Stimulated activated CD4-positive, alpha-beta T cell treated with anti-CD3 and anti-CD28 coated beads, Interleukin-1b, Interleukin-23, amount 100 ng/mL, for 4 hours (primary cell): ENCODE measurements at places on chromosomes 16 and 17.
A peak's percentile ranks its signal among the peaks of the same experiment; 100 is the strongest.

GRCh38 chr17:8421571-8421970 lies 14.1 kb upstream of the NDEL1 start:
- DNase-seq, result no peak

- no peak for DNase-seq
Observed at GRCh38 chr16:11980136-11980844, 3.8 kb downstream of the SNX29 start.

- DNase-seq, result no peak
Observed at GRCh38 chr16:9077091-9077809, 14.2 kb upstream of the HAPSTR1 start.

DNA sequence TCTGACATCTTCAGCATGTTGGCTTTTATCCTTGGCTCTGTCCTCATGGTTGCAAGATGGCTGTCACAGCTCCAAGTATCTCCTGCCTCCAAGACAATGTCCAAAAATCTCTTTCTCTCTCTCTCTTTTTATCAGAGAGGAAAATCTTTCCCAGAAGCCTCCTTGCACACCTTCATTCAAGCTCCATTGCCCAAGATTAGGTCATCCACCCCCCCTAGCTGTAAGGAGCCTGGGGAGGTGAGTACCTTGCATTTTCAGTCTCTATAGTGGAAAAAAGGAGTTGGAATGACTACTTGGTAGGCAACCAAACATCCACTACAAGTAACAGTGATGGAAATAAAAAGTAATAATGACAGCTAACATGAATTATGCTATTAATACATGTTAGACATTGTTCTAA lies 22.0 kb upstream of the NSMCE1 start:
- no peak for DNase-seq

DNA sequence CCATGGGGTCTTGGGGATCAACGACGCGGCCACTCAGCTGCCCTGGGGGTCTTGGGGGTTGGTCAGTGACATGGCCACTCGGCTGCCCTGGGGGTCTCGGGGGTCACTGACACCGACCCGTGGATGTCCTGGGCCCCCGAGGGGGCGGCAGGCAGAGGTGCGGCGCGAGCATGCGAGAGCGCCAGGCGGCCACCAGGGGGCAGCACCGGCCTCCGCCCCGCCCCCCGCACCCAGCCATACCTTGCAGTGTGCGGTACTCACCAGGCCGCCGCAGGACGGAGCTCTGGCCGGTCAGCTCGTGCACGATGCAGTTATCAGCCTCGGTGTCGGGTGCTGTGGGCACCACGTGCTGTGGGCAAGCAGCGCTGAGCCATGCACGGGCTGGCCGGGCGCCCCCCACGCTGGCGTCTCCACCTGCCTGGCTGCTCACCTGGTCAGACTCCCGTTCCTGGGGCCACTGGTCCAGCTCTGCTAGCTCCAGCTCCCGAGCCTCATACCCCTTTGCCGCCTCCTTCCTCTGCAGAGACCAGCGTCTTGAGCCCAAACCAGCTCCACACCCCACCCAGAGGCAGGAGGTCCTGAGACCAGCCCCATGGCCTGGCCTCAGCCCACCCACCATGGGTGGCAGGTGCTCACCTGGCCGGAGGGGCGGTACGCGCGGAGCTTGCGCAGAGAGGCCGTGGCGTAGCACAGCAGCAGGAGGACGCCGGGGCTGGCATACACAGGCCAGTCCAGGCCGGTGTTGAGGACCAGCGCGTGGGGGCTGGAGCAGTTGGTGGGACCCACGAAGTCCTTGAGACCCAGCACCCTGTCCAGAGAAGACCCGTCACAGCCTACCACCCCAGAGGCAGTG lies 31.2 kb downstream of the CTU2 start:
- DNase-seq, result peak; percentile 63

DNA sequence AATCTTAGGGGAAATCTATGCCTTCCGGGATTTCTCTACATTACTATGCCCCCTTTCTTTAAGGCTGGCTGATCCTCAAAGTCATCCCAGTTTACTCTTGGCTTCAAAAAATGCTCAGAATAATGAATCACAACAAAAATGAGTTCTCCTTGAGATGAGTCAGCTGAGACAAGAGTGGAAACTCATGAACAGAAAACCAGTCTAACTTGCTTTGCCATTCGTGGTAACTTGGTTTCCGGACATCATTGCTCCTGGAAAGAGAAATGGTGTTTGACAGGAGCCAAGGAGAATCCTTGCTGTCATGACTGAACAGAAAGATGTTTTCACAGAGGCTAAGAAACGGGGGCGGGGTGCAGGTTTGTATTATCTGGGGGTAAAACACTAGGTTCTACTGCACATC lies 435.6 kb upstream of the DYNLRB2 start:
- DNase-seq, result no peak

- no peak for DNase-seq
Observed at GRCh38 chr17:77817953-77818352, 140.6 kb upstream of the TNRC6C start.

DNA sequence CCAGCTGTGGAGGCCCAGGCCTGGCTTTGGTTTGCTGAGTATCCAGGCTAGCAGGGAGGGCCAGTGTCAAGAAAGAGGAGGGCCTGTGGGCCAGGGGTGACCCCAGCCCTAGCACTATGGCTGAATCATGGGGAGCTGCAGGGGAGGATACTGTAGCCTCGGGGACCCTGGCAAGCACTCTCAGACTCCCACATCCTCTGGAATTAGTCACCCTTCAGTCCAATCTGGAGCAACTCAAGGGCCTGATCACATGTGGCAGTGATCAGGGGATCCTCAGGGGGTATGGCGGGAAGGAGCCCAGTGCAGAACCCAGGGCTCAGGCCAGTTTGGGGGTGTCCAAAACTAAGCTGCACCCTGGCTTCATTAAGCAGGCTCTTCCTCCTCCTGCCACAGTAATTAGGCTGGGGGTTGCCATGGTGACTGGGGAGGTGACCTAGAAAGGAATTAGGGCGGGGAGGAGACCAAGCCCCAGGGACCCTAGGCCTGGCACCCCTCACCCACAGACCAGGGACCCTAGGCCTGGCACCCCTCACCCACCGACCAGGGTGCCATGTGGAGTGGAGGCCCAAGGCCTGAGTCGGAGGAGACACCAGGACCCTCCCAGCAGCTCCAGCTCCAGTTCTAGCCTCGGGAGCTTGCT lies 5.8 kb downstream of the NLGN2 start:
- DNase-seq, result no peak

GRCh38 chr16:13231365-13231764 lies 330.0 kb downstream of the SHISA9 start:
- no peak for DNase-seq

GRCh38 chr17:43931062-43931571 lies 11.2 kb downstream of the PPY start:
- DNase-seq, result no peak

- DNase-seq, result no peak
Observed at GRCh38 chr16:58753711-58754134, 19.6 kb upstream of the GOT2 start.

- DNase-seq, result no peak
Observed at GRCh38 chr17:50611634-50612033, 23.0 kb upstream of the ABCC3 start.

GRCh38 chr16:87669672-87670071 lies 67.4 kb downstream of the JPH3 start:
- DNase-seq, result no peak

DNA sequence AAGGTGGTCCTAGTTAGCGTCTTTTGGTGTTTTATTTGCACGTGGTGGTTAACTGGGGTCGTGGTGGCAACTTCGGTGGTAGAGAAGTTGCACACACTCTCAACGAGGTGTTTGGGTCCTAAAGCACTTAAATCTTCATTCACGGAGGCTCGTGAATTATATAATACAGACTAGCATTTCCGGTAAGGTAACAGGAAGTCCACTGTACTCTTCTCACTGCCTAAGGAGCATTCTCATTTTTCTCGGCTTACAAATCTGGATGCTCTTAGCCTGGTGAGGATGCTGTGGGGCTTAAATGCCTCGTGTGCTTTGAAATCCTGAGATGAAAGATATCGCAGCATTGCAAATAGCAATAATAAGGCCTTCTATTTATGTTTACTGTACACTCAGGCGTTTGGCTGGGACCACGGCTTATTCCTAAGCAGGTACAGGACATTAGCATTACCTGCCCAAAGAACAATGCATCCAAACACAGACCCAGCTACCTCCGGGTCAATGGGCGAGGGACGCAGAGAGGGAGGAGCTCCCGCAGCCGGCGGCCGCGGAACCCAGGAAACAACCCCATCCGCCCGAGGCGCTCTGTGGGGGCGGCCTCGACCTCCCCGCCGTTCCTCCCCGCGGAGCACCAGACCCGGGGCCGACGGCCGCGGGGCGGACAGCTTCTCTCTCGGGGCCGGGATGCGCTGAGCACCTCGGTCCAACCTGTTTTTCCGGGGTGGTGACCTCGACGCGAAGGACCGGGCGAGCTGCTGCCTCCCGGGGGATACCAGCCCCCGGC lies 856 bp downstream of the DNAJA2 start:
- DNase-seq, result peak; percentile 45

DNA sequence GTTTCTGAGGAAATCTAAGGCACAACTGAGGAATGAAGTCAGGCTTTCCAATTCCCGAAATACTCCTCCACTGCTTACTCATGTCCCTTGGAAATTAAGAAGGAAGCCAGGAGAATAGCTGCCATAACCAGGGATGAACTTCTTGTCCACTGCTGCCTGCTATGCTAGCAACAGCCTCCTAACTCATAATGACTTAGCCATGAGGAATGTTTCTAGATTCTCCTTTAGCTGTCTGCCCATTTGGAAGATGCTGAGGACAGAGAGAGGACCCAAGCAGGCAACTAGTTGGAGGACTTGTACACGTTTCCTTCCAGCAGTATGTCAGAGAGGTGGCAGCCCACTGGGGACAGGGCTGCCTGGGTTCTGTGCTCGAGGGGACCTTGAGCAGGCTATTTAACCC lies 939 bp upstream of the CCL2 start:
- DNase-seq, result no peak

GRCh38 chr17:28004344-28004743 lies 38.1 kb upstream of the NLK start:
- DNase-seq, result no peak

DNA sequence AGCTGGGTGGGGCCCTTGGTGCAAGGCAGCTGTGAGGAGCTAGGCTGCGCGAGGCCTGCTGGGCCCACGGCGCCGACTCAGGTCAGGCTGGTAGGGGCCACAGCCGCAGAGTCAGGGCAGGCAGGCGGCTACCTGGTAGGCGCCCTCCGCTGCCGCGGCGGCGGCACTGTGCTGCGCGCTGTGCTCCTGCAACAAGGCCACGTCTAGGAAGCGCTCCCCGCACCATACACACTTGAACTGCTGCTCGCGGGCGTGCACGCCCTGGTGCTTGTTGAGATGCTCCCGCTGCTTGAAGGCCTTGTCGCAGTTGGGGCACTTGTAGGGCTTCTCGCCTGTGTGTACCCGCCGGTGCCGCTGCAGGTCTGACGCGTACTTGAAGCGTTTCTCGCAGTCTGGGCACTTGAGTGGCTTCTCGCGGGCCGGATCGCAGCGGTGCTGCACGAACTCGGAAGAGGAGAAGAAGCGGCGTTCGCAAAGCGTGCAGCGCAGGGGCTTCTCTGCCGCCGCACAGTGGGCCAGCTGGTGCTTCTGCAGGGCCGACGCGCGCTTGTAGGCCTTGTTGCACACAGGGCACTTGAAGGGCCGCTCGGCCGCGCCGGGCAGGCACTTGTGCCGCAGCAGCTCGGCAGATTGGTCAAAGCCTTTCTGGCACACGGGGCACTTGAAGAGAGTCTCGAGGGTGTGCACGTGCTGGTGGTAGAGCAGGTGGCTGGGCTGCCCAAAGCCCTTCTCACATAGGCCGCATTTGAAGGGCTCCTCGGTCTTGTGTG lies 3.9 kb downstream of the ZNF319 start:
- no peak for DNase-seq

DNA sequence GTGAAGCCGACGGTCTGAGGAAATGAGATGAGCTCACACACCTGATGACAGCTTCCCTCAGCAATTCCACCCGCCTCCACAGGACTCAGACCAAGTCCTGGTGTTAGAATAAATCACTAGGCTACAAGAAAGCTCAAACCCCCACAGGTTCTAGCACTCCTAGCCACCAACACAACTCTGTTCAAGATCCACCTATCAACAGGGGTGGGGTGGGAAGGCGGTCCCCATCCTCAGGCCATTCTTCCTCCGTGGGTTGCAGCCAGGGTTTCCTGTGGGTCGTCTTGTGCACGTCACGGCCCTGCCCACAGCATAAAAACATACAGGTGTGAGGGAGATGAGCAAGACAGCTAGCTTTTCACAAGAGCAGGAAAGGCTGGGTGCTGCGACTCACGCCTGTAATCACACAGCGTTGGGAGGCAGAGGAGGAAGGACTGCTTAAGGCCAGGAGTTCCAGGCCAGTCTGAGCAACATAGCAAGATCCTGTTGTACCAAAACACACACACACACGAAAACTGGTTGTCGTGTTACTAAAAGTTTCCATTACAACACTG lies 81.1 kb downstream of the ANKRD11 start:
- DNase-seq, result no peak
